ENCODE measurements at places on chromosomes 6 and 20.

GRCh38 chr6:9064156-9064555, 628.8 kb upstream of the SLC35B3 start:
- no peak for DNase-seq

- no peak for DNase-seq
Observed at GRCh38 chr6:148443798-148444560, 101.3 kb downstream of the SASH1 start.

- no peak for DNase-seq
Observed at GRCh38 chr6:113317442-113317841, 539.7 kb upstream of the MARCKS start.

DNA sequence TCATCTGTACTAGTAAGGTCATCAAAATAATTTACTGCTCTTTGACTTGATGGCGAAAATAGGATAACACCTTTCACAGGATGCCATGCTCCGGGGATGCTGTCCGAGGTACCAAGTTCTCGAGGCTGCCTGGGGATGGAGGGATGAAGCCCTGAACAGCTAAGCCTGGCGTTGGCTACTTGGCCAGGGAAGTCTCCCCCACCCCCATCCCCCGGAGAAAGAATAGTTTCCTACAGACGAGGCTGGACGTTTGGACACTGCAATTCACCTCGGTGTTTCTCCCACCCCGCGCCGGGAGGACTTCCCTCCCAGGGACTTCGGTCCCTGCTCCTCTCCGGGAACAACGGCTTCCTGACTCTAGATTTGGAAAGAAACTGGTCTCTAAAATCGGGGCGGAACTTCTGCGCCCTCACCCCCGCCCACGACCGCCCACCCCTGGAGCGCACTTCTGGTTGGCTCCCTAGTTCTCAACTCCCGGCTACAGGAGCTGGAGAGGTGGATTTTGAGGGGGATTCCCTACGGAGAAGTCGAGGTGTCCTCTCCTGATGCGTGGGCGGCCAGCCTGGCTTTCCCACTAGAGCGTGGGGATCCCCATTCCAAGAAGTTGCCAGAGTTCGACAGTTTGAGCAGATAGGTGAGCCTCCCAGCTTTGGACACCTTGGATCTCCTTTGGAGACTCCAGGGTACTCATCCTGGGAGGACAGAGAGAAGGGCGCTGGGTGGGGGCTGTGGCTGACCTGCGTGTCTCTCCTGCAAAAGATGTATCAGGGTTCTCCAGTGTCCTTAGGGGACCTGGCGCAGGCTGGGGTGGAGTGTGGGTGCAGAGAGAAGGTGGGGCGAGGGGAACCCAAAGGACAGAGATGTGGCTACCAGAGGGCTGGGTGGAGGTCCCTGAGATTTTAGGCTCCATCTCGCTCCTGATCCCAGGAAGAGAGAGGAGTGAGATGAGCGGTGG, 1.1 kb downstream of the PCSK2 start:
- DNase-seq, result no peak

DNA sequence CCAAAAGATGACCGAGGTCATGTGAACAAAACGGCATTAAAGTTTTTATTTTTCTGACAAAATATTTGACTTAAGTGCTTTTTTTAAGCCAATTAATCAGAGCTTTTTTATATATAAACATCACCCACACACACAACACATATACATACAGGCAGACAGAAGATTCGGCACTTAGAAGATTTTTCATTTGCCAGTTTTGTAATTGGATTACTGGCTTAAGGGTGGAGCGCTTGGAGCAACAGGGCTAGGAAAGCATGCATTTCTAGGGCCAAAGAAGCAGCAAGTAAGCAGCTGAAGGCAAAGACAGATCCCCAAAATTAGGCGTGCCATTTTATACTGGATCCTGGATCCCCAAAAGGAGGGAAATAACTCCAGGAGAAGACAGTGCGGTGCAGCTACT, 30.3 kb downstream of the SAMD5 start:
- DNase-seq, result no peak
